Epithelial cell of proximal tubule (primary cell): ENCODE measurements at places on chromosomes 7 and 10. TPM values are rescaled to one million over a fixed set of nuclear protein-coding genes. Genes with fewer than 3 reads are reported as not detected.

OR2A42 gene
- not detected in 2 replicates for total RNA-seq

GIMAP4 gene
- not detected in 2 replicates for total RNA-seq

KLF14 gene
- 0.14 TPM in 1 of 2 replicates, not detected in the other for total RNA-seq

ASZ1 gene
- not detected in 2 replicates for total RNA-seq

SFTPA1 gene
- not detected in 2 replicates for total RNA-seq

SPDYE8 gene
- total RNA-seq = not detected in 2 replicates

CRTAC1 gene
- 0.06 TPM in 1 of 2 replicates, not detected in the other for total RNA-seq

MKI67 gene
- total RNA-seq = 40.6 and 44.9 TPM in 2 replicates

EGFR gene
- 40.2 and 48.1 TPM in 2 replicates for total RNA-seq

WNT8B gene
- total RNA-seq = not detected in 2 replicates

GIMAP7 gene
- total RNA-seq = not detected in 2 replicates

CNPY1 gene
- total RNA-seq = not detected in 2 replicates

MEPCE gene
- total RNA-seq = 26.5 and 34.1 TPM in 2 replicates

TNS3 gene
- 36.9 and 40.8 TPM in 2 replicates for total RNA-seq

TUBB8 gene
- total RNA-seq = 0.29 and 2.1 TPM in 2 replicates

ITPRIP gene
- total RNA-seq = 13.8 and 16.8 TPM in 2 replicates

PRF1 gene
- not detected in 2 replicates for total RNA-seq

ADIRF gene
- total RNA-seq = 0.72 and 1.4 TPM in 2 replicates

TMEM60 gene
- 16.2 and 17.5 TPM in 2 replicates for total RNA-seq

ADCYAP1R1 gene
- total RNA-seq = not detected in 2 replicates

NANOS1 gene
- 3.9 and 8.0 TPM in 2 replicates for total RNA-seq

GRID2IP gene
- not detected in 2 replicates for total RNA-seq

PNLIPRP1 gene
- not detected in 2 replicates for total RNA-seq

NOD1 gene
- 5.1 and 5.8 TPM in 2 replicates for total RNA-seq

TRIM50 gene
- not detected in 2 replicates for total RNA-seq

PPP1R9A gene
- 11.7 and 14.1 TPM in 2 replicates for total RNA-seq
